ENCODE measurements at places on chromosomes 2 and 18.
A peak's percentile ranks its signal among the peaks of the same experiment; 100 is the strongest.

GRCh38 chr2:162333968-162334367, 10.0 kb upstream of the GCA start:
- DNase-seq = no peak

DNA sequence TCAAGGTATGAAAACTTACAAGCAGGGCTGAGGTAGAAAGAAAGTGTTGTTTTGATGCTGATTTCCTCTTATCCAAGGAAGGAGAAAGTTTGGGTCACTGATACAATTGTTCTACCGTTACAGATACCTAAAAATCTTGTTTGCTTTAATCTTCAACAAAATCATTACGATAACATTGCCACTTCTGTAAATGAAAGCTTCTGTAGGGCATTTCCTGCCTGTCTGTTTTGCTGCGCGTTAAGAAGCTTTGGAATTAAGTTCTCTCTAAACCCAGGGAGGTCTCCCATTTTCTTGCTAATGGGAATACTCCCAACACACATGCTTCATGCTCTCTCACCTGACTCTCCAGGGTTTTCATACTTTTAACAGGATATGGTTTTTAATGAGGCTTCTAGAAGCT, 258.5 kb downstream of the PTGR3 start:
- no peak for DNase-seq

GRCh38 chr2:57570961-57571360, 475.6 kb upstream of the VRK2 start:
- no peak for DNase-seq

DNA sequence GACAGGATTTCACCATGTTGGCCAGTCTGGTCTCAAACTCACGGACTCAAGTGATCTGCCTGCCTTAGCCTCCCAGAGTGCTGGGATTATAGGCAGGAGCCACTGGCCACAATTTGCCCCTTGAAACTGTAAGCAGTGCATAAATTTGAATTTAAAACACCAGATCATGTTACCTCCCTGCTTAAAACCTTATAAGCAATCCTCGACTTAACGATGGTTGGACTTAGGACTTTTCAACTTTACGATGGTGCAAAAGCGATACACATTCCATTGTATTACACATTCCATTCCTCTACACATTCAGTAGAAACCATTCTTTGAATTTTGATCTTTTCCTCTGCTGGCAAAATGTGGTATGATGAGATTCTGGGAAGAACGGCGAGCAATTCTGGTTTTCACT, 23.2 kb upstream of the EFR3B start:
- DNase-seq = no peak

DNA sequence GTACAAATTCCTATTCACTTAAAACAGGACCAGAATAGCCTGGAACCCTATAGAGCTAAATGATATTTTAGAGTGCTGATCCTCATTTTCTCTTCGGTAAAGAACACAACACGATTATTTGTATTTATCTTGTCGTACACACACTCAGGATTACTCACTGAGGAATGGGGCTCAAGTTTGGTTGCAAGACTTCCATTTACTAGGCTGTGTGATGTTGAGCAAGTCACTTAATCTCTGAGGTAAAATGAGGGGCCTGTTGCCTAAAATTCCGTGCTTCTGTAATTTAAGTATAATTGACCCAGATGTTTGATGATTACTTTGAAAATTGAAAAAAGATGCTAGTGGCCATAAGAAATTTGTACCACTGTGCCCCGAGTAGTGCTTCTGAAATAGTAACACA, 42.6 kb upstream of the MAP4K3 start:
- no peak for DNase-seq

GRCh38 chr2:54595999-54596902, 127.2 kb upstream of the EML6 start:
- no peak for DNase-seq

- DNase-seq = no peak
Measured at GRCh38 chr2:104321796-104322349, 532.0 kb upstream of the POU3F3 start.

GRCh38 chr2:42110641-42111322, 58.4 kb upstream of the EML4 start:
- no peak for DNase-seq

DNA sequence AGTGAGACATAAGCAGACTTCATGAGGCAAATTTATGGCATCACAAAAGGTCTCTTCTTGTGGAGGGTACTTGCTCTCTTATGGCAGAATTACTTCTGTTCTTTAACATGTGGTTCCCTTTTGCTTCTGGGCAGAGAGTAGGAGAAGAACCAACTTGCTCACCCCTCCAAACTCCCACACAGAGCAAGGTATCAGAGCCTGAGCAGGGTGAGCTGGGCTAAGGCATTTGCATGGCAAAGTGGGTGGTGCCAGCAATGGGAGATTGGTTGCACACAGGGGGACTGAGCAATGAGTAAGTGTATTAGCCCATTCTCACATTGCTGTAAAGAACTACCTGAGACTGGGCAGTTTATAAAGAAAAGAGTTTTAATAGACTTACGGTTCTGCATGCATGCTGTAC, 64.2 kb upstream of the ITGB6 start:
- no peak for DNase-seq

DNA sequence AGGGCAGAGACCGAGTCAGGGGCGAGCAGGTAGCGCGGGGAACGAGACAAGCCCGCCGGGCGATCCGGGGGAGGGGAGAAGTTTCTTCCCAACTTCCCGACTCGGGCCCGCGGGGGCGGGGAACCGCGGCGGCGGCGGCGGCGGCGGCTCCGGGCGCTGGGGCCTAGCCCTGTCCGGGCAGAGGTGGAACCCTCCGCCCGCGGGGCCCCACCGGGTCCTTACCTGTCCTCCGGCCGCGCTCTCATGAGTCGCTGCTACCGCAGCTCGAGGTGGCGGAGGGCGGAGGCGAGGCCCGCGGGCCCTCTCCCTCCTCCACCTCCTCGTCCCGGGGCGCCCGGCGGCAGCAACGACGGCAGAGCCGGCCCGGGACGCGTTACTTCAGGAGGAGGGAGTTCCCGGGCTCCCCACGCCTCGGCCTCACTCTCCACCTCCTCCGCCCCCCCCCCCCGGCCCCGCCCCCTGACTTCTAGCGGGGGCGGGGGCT, at the start of gene YES1:
Gene YES1 (minus strand): TSS at position 351 of the 484 bp plus-strand sequence. CDS start 55,415 bp downstream, outside the sequence.
- peak; percentile 22 for DNase-seq

DNA sequence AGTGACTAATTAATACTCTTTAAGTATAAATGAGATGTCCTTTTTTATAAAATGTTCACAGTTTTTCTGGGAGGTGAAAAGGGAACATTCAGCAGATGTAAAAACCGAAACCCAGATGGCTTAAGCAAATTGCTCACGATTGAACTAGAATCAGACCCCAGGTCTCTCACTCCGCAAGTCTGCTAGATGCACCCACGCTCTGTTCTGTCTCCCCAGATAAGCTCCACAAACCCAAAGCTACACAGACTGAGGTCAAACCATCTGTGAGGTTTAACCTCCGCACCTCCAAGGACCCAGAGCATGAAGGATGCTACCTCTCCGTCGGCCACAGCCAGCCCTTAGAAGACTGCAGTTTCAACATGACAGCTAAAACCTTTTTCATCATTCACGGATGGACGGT, 3.2 kb downstream of the LIPG start:
- DNase-seq = no peak

GRCh38 chr2:25567406-25567805, 106.0 kb downstream of the DTNB start:
- no peak for DNase-seq

DNA sequence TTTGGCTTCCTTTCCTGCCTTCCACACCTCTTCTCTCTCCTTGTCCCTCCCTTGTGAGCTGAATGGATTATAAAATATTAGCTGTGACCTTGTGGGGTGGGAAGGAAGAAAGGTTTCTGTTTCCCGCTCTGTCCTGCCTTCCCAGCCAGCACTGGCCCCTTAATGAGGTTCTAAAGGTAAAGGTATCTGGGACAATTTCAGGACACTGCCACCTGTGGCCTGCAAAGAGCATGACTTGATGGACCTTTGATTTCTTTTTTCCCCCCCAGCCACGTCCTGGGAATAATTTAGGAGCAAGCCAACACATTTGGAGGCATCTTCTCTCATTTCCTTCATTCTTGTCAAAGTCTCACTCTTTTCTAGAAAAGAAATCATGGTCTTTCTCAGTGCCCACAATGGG, 246.7 kb upstream of the EPAS1 start:
- DNase-seq = no peak

GRCh38 chr18:44503854-44504253, 176.8 kb upstream of the SETBP1 start:
- DNase-seq = no peak

DNA sequence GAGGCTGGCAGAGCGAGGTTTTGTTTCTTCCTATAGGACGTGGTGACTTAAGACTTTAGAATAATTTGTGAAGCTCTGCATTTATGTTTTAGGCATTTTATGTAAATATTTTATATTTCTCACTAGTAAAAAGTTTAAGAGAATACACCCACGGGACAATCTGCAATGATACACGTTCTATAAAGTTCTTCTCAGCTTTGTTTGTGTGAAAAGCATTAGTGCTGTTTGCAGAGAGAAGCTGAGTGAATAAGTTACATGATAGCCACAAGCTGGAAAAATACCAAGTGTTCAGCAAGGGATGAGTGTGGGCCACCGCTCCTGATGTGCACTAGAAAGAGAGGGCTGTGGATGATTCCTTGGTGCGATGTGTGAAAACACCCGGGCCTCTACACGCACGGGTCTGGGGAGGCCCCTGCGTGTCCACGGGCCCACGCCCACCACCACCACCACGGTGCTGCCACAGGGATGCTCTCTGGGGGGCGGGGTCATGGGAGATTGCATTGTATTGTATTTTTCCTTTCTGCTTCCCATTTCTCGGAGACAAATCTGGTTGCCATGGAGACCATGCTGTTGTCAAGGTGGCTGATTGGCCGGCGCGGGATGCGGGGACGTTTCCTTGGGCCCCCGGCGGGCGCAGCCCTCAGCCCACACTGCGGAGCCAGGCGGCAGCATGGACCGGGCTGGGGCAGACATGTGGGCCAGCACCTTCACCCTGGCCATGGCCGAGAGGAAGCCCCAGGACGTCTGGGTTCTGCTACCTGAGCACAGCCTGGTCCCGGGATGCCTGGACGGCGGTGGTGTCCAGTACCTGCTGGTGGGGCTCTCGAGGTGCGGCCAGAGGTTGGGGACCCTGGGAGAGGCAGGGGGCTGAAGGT, at the start of gene RTP5:
Gene RTP5 (plus strand): TSS at position 643 of the 875 bp plus-strand sequence. CDS start 28 bp downstream, at position 671.
- DNase-seq = no peak

GRCh38 chr2:207477896-207478295, 51.9 kb upstream of the CREB1 start:
- DNase-seq = no peak

- no peak for DNase-seq
Measured at GRCh38 chr2:47488870-47489584, 86.1 kb downstream of the MSH2 start.

GRCh38 chr18:9792565-9793245, 84.6 kb downstream of the RAB31 start:
- DNase-seq = no peak

DNA sequence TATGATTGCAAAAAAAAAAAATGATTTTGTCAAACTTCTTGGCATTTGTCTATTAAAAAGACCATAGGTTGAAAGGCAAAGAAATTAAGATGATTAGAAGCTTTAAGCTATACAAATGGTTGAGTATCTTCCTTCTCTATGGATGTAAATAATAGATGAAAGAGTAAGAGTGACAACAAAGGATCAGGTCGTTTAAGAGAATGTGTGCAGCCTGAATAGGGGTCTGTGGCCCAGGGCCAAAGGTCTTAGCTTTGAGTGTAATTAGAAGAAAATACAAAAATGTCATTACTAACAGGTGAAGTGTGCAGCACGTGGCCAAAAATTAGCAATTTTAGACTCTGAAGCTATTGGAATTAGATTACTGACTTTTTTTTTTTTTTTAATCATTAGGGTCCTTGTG, 122.4 kb downstream of the GREB1L start:
- no peak for DNase-seq

- DNase-seq = no peak
Measured at GRCh38 chr2:31205613-31206012, 11.7 kb downstream of the CAPN14 start.

GRCh38 chr2:113848758-113849415, 41.0 kb upstream of the ACTR3 start:
- no peak for DNase-seq

GRCh38 chr18:5425721-5426120, 118.1 kb downstream of the EPB41L3 start:
- no peak for DNase-seq

DNA sequence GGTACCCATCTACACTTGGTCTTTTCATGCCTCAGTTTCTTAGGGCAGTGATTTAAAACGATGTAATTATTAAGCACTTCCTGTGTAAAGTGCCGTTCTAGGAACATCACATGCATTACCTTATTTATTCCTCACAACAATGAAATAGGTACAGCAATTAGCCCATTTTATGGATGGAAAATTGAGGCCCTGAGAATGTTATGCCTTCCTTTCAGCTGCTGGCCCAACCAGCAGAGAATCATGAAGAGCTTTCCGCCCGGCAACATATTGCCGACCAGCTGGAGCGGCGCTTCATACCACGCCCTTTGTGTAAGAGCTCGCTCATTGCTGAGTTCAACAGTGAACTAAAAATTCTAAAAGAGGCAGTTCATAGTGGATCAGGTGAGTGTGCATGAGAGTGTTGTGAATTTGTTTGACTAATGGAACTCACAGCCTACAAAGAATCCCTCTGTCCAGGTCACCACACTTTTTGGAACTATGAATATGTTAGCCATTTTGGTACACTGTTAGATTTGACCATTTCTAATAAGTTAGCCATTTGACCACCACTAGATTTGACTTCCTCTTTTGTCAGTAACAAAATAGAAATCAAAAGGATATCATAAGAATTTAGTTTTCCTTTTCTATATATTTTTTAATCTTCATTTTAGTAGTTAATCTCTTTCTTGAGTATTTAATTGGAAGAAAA, 25.6 kb upstream of the RPE start:
- no peak for DNase-seq

DNA sequence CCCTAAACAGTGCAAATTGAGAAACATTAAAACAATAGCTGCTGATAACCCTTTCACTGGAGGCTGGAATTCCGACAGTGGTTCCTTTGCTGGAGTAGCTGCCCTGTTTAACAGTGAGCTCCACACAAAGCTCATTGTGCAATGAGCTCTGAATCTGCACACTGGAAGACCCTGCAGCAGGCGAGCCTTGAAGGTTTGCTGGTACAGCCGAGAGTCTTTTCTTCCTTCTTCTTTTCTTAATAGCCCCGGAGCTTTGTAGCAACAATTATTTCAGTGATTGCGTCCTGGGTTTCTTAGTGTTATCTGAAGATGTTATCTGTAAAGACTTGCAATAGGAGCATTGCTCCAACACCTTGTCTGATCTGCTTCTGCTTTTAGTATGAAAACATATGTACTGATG, 50.8 kb upstream of the CXCR4 start:
- DNase-seq = no peak

Measured in left renal pelvis (tissue), 4 donors.